ENCODE measurements at places on chromosomes 6 and 20.

DNA sequence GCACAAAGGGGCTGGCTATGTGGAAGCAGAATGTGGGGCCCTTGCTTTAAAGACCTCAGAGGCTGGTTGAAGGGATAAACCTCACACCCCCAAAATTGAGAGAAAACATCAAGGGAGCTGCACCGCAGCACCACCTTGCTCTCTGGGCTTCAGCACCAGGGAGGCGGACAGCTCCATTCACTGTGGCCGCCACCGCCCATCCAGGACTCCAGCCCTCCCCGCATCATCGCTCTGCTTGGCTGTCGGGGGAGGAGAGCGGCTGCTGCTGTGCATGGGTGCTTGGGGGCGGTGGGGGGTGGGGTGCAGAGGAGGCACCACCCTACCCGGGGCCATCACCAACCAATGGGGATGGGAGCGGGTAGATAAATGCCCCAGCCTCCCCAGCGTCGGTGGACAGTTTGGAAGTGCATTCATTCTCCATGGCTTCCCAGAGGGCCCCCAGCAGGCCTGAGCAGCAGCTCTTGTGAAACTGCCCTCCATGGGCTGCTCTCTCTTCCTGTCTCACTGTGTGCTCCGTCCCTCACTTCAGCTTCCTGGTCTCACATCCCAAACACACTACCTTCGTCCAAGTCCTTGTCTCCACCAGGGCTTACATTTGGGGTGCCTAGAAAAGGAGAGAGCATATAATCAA is 75.7 kb upstream of the BHLHE23 start:
- DNase-seq = peak; percentile 41

- no peak for DNase-seq
Observed at GRCh38 chr20:61757-62156, 25.7 kb upstream of the DEFB125 start.

GRCh38 chr6:159533568-159533967 is 159.5 kb downstream of the SOD2 start:
- no peak for DNase-seq

- no peak for DNase-seq
Observed at GRCh38 chr20:18794428-18794787, 19.2 kb upstream of the SCP2D1 start.

- no peak for DNase-seq
Observed at GRCh38 chr6:337805-338368, 45.6 kb downstream of the DUSP22 start.

Measured in hematopoietic multipotent progenitor cell treated with erythropoietin and hydrocortisone succinate and interleukin-3 and kit ligand, for 8 days (in vitro differentiated cells).